ENCODE measurements at places on chromosomes 3 and 15. TPM values are rescaled to one million over a fixed set of nuclear protein-coding genes. Genes with fewer than 3 reads are reported as not detected.

The WDR76 gene
- total RNA-seq = 4.8 TPM

The SLC51A gene
- 0.98 TPM for total RNA-seq

The NRROS gene
- total RNA-seq = 11.6 TPM

The GOLGA8M gene
- total RNA-seq = 4.9 TPM

The CHRD gene
- total RNA-seq = 16.8 TPM

The CCR2 gene
- total RNA-seq = 8.1 TPM

The CFAP20DC gene
- total RNA-seq = 3.2 TPM

The TLR9 gene
- total RNA-seq = 0.94 TPM

The ZIC1 gene
- not detected for total RNA-seq

The TMEM158 gene
- 5.1 TPM for total RNA-seq

The MAGEL2 gene
- total RNA-seq = 0.06 TPM

The SLC28A1 gene
- 12.8 TPM for total RNA-seq

The PLA2G4E gene
- not detected for total RNA-seq
